ENCODE measurements at places on chromosomes 3 and 15.

DNA sequence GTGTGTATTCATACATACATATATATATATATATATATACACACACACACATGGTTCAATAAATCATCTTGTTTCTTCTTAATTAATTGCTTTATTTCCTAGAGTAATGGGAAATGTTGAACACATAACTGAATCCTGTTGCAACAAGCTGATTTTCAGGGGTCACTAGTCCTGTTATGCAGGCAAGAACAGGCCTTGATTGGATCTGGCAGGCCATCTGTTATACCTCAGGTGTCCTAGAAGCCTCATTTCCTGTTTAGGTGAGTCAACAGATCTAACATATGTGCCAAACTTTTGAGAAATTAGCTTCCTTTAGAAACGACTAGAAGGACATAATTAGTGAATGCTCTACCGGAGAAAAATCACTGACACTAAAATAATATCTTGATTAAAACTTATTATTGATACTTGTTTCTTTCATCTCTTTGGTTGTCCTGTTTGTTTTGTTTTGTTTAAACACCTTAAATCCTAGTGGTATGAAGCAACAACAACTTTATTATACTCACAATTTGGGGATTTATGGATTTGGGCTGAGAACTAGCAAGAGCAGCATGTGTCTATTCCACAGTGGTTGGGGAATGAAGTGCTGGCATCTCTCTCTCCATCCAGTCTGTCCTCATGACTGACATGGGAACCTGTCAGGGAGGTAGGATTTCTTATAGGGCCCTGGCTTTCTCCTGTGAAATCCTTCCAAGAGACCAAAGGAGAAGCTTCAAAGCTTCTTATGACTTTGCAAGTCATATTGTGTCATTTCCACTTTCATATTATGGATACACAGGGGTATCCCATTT is 552.6 kb downstream of the NSUN3 start:
- no peak for DNase-seq

DNA sequence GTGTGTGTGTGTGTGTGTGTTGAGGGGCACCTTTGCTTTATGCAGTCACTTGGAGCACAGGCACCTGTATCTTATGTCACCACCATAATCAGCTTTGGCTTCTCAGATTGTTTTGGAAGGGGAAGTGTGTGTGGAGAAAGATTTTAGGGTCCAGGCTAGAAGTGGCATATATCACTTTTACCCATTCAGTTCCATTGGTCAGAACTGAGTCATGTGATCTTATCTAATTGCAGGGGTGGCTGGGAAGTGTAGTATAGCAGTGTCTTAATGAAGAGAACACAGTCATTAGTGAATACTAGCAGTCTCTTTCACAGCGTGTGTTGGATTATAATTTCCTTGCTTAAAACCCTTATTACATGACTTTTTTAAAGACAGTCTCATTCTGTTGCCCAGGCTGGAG is 20.6 kb downstream of the NCK1 start:
- DNase-seq: no peak

DNA sequence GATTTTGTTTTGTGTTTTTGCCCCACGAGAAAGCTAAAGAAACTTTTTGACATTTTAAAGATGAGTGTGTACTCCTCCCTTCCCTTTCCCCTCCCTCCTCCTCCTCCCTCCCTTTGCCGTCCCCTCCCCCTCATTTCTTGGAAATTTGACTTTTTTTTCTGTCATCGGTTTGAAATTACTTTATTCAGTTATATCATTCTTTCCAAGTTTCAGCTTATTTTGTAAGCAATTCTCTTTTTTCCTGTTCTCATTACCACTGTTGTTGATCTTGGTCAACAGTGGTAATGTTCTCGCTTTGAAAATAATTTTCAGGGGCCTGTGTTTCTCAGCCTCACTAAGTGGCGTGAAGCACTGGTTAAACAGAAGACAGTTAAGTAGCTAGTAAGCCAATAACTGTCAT is 178.4 kb downstream of the AKAP13 start:
- DNase-seq: no peak

GRCh38 chr3:133038731-133039375 is 662 bp downstream of the TMEM108 start:
- no peak for DNase-seq

All from cortex of kidney (tissue), 1 donor.